ENCODE measurements at places on chromosomes 12 and 14. TPM values are rescaled to one million over a fixed set of nuclear protein-coding genes. Genes with fewer than 3 reads are reported as not detected.

The MANSC4 gene
- total RNA-seq: not detected

The PRKAG1 gene
- 50.9 TPM for total RNA-seq

The ARID4A gene
- total RNA-seq: 18.9 TPM

The AICDA gene
- total RNA-seq: not detected

The KRT71 gene
- total RNA-seq: not detected

The DGKA gene
- 285 TPM for total RNA-seq

The PIANP gene
- total RNA-seq: 0.27 TPM

The NCAPD2 gene
- total RNA-seq: 261 TPM

The RTL1 gene
- not detected for total RNA-seq

The SIX4 gene
- not detected for total RNA-seq

The PAH gene
- not detected for total RNA-seq

The ARHGAP9 gene
- total RNA-seq: 97.9 TPM

The CCT2 gene
- total RNA-seq: 280 TPM

The SLC24A4 gene
- total RNA-seq: not detected

The KRT74 gene
- total RNA-seq: not detected

The VWF gene
- total RNA-seq: not detected

The BIN2 gene
- total RNA-seq: 32.9 TPM

The REM2 gene
- 0.74 TPM for total RNA-seq

The OR6C2 gene
- total RNA-seq: not detected

The RNU4-1 gene
- 685 TPM for total RNA-seq

The CD69 gene
- 150 TPM for total RNA-seq

The AMDHD1 gene
- total RNA-seq: 0.69 TPM

The FAM181A gene
- total RNA-seq: not detected

The STAC3 gene
- 1.5 TPM for total RNA-seq

The SERPINA1 gene
- 3.1 TPM for total RNA-seq

The TMEM253 gene
- not detected for total RNA-seq

The FCF1 gene
- total RNA-seq: 87.5 TPM

The CDCA3 gene
- 106 TPM for total RNA-seq

The PTPN6 gene
- total RNA-seq: 348 TPM

The STK38L gene
- total RNA-seq: 21.4 TPM

The LRRK2 gene
- total RNA-seq: not detected

The OASL gene
- 13.4 TPM for total RNA-seq

The CLEC9A gene
- not detected for total RNA-seq

The CCDC196 gene
- not detected for total RNA-seq

The CAPZA3 gene
- not detected for total RNA-seq

The LRRIQ1 gene
- total RNA-seq: not detected

The LHX5 gene
- not detected for total RNA-seq

The CLEC7A gene
- not detected for total RNA-seq

The INSM2 gene
- not detected for total RNA-seq

The SSPN gene
- not detected for total RNA-seq

The DRAM1 gene
- total RNA-seq: 4.1 TPM

The PLA2G1B gene
- total RNA-seq: not detected

The TSPAN9 gene
- 0.91 TPM for total RNA-seq

The TPH2 gene
- total RNA-seq: not detected

The CCDC197 gene
- not detected for total RNA-seq

The GZMB gene
- total RNA-seq: 811 TPM

The DEPDC4 gene
- 3.6 TPM for total RNA-seq

The TAS2R7 gene
- total RNA-seq: not detected

The PCNX1 gene
- 63.1 TPM for total RNA-seq

The TAS2R14 gene
- total RNA-seq: 0.49 TPM

The GPR162 gene
- 0.24 TPM for total RNA-seq

The RNASE3 gene
- not detected for total RNA-seq

The C12orf50 gene
- total RNA-seq: 0.07 TPM

The TMEM260 gene
- 9.6 TPM for total RNA-seq

Data from activated naive CD4-positive, alpha-beta T cell treated with anti-CD3 and anti-CD28 coated beads for 36 hours (primary cell).